ENCODE measurements at places on chromosomes 1 and 21.

DNA sequence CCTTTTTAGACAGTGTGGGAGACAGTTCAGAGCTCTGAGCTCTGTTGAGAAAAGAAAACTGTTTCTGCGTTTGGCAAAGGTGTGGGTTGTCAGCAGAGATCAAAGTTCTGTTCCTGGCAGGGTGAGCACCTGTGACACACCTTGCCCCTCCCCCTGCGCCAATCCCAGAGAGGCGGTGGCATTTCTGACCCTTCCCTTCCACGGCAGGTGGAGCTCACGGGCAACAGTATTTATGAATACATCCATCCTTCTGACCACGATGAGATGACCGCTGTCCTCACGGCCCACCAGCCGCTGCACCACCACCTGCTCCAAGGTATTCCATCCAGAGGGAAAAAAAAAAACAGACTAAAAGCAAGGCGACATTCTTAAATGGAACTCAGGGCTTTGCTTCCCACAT is 20.7 kb downstream of the SIM2 start:
- no peak for DNase-seq
- H3K4me3 ChIP-seq, result no peak overlapping the region
- peaks cover 6% of the 10 kb centered on the region for H3K27me3 ChIP-seq
- no peak overlapping the region for H3K27ac ChIP-seq
- no peaks in the 10 kb centered on the region for H3K36me3 ChIP-seq
- H3K4me1 ChIP-seq, result no peaks in the 10 kb centered on the region

DNA sequence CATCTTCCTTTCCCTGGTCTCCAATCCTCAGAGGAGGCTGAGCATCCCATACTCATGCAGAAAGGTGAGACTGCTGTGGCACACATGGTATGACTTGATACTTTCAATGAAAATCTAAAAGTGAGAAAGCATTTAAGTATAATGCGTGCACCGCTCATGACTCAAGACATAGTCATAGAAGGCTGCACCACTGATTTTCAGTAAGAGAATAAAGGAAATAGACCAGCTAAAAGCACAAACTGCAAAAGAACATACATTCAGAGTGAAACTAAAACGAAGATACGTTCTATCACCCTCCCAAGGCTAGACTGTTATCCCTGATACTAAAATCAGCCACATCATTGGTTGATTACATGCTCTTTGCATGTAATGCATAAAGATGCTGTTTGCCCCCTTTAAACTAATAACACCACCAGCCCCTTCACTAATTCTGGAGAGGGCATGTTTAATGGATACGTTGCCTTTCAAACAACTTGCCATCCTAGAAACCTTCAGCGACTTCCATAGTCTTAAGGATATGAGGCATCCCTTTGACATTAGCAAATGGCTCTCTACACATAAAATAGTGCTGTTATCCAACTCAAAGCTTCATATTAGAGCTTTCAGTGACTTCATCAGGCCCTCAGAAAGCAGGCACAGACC is 2.1 kb downstream of the PLD5 start:
- no peaks in the 10 kb centered on the region for H3K4me1 ChIP-seq
- no peak overlapping the region for H3K27ac ChIP-seq
- no peak for DNase-seq
- H3K36me3 ChIP-seq, result no peaks in the 10 kb centered on the region
- H3K4me3 ChIP-seq, result no peak overlapping the region

GRCh38 chr1:31605908-31606427 is 11.5 kb upstream of the HCRTR1 start:
- no peak overlapping the region for H3K27ac ChIP-seq
- no peak overlapping the region for H3K4me3 ChIP-seq
- peaks cover 2% of the 10 kb centered on the region for H3K27me3 ChIP-seq
- DNase-seq, result no peak
- no peaks in the 10 kb centered on the region for H3K4me1 ChIP-seq

- no peak for DNase-seq
- no peak overlapping the region for H3K27ac ChIP-seq
- H3K27me3 ChIP-seq, result no peaks in the 10 kb centered on the region
- H3K4me3 ChIP-seq, result no peak overlapping the region
Measured at GRCh38 chr21:17540530-17540929, 27.7 kb downstream of the CXADR start.

DNA sequence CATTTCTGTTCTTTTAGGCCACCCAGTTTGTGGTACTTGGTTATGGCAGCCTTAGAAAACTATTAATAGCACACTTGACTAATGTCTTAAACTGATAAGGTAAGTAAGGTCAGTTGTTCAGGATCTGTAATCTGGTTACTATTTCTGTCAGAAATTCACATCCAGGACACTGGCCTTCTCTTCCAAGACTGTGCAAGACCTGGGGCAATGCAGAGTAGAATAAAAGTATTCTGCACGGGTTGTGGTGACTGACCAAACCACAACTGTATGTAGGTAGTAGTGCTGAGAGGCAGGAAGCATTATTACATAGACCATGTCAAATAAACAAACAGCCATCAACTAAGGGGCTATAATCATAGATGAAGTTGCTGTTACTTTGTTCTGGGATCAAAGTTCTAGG is 46.7 kb downstream of the WARS2 start:
- H3K4me3 ChIP-seq, result no peak overlapping the region
- no peaks in the 10 kb centered on the region for H3K4me1 ChIP-seq
- no peak for DNase-seq
- H3K27ac ChIP-seq, result no peak overlapping the region

All from T-cell (primary cell).